GF-D8 (cell line): ENCODE measurements at places on chromosomes 6 and 20.

DNA sequence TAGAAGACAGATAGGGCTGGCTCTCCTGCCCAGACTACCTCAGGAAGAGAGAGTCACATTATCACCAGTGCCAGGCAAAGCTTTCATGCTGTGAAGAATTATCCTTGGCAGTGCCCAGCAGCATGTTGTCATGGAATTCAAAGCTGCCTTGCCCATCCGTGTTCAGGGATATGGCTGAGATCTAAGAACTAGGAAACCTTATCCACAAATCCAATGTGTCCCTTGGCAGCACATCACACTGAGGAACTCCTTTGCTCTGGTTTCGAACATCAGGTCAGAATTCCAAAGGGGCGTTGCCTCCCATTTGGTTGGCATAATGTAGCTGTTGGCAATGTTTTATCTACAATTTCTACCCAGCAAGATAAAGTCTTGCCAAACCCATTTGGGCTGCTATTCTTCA lies 52.7 kb downstream of the ADGRF1 start:
- no peak for DNase-seq

DNA sequence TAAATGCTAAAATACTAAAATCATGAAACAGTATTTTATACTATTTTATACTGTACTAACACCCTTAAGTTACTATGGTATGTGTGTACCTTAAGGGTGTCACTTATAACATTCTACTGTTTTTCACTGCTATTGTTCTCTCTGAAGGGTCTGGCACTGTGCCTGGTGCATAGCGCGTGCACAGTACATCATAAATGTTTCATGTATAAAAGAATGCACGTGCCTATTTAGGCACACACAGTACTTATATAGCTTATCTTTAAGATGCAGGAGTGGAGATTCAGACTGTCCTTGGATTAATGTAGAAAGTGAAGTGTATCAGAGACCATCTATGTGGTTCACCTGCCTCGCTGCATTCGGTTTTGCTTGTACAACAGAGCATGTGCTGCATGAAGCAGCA lies 64.0 kb upstream of the SGK1 start:
- no peak for DNase-seq

GRCh38 chr6:6591778-6592465 lies 3.4 kb downstream of the LY86 start:
- peak; percentile 96 for DNase-seq

- DNase-seq: no peak
These were observed 34.7 kb downstream of the SUN5 start for GRCh38 chr20:32969356-32970114.

DNA sequence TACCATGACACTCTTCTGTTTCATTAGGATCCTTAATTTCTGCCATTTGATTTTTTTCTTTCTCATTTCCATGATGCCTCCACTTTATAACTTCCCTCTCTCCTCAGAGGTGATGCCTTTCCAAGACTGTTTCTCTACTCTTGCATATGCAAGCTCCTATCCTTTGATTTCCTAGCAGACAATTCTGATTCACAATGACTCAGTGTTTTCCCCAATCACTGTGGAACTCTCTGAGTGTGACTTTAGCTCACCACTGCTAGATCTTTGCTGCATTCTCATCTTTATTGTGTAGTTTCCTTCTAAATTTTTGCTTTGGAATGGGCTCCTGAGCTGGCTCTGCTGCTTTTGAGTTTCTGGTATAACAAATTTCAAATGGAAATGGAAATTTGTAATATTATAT lies 184.9 kb downstream of the TINAG start:
- DNase-seq: no peak

- no peak for DNase-seq
These were observed 12.0 kb upstream of the IRF4 start for GRCh38 chr6:379410-380181.

GRCh38 chr20:58722877-58723627 lies 30.5 kb downstream of the NPEPL1 start:
- no peak for DNase-seq

DNA sequence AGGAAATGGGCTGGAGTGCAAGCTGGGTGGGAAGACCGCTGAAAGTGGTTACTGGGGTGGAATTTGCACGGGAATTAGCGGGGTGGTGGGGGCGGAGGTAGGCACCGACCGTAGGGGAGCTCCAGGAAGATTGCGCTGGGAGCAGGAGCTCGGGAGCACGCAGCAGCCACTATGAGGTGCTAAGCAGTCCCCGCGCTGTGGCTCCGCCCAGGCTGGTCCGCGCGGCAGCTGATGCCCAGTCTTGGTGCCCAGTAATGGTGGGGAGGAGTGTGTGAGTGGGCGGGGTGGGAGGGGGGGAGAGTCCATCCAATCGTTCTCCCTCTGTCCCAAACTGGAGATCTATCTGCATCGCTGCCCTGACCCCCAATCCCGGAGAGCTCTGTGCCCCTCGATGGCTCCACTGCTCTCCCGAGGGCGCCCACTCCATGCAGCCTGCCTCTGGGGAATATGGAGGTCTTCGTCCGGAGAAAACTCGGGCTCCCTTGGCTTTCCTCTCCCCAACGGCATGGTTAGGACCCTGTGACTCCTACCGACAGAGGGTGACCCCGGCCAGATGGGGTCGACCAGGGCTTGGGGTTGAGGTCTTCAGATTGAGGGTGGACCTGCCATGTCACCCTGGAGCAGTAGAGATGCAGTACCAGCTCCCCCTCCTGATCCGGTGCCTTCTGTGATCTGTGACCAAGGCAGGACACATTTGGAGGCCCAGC lies 5.3 kb downstream of the TP53TG5 start:
- DNase-seq: no peak

GRCh38 chr6:89566008-89566800 lies 72.3 kb downstream of the LYRM2 start:
- DNase-seq: no peak

- no peak for DNase-seq
These were observed 27.1 kb downstream of the BCAS4 start for GRCh38 chr20:50821994-50822393.

GRCh38 chr6:112286500-112287144 lies 32.3 kb upstream of the LAMA4 start:
- DNase-seq: no peak

DNA sequence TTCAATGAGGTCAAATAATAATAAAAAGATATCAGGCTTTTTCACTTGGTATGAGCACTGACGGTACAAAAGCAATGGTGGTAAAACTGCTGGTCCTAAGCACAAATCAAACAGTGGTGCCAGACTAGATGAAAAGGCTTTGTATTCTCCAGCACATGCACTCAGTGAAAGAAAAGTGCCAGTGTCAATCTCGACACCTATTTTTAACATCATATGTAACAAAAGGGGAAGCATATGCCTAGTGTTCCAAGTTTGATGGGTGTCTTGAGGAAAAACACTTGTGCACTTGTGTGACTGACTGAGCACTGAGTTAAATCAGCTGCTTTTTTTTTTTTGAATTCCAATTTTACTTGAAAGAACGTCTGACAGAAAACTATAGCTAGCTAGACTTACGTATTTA lies 27.3 kb downstream of the MED23 start:
- DNase-seq: no peak

- DNase-seq: no peak
These were observed 243.1 kb upstream of the RAB32 start for GRCh38 chr6:146300521-146300920.

DNA sequence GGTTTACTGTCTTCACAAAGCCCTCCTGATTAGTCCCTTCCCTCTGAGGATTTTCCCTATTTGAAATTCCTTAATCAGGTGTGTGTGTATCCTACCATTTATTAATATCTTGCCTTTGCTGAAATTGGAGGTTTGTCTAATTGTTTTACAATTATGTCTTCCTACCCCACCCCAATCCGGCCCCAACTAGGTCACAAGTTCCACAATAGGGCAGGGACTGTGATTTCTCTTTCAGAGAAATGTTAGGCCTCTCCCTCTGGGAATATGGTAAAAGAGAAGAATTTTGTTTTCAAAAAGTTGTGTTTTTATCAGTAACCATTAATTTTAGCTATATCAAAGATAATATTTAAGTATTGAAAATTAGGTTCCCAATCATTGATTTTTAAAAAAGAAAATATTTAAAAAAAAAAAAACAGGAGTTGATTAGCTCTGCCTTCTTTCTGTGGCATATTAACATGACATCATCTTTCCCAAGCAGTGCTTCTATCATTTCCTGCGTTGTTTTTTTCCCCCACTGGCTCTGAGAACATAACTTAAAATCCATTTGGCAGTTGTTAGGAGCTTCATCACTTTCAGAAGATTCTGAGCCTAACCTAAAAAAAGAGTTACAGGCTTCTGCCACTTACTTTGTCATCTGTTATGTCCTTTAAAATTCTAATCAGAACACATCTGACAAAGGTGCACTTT lies 36.1 kb downstream of the BLOC1S5 start:
- no peak for DNase-seq

DNA sequence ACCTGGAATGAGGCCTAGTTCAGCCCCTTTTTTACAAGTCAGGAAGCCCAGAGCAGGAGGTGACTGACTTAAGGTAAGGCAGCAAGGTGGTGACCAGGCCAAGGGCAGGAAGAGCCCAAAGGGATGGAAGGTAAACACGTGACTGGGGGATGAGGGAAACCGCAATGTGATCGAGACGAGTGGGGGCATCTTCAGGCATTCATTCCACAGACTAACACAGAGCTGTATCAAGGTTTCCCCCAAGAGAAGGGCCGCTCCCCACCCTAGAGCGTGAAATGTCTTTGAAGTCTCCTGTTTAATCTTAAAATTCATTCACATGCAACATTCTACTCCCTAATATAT lies 76.3 kb upstream of the PIM1 start:
- no peak for DNase-seq

DNA sequence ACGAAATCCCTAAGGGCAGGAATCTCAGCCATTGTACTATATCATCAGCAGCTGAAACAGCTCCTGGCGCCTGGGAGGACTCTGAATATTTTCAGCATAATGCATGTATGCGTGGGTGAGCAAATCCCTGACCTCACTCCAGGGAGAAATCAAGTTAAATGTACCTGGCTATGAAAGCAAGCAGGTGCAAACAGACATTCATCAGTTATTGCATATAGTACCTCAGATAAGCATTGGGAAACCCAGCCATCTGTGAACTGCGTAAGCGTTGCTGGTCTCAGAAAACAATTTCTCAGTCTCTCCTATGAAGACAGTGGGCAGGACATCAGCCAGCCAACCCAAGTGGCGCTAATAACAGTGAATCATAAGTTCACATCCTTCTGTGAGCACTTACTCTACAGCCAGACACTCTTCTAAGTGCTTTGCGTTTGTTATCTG lies 622.6 kb downstream of the EPM2A start:
- no peak for DNase-seq
